Stimulated activated naive CD4-positive, alpha-beta T cell (primary cell): ENCODE measurements at places on chromosomes 4 and X.
A peak's percentile ranks its signal among the peaks of the same experiment; 100 is the strongest.

DNA sequence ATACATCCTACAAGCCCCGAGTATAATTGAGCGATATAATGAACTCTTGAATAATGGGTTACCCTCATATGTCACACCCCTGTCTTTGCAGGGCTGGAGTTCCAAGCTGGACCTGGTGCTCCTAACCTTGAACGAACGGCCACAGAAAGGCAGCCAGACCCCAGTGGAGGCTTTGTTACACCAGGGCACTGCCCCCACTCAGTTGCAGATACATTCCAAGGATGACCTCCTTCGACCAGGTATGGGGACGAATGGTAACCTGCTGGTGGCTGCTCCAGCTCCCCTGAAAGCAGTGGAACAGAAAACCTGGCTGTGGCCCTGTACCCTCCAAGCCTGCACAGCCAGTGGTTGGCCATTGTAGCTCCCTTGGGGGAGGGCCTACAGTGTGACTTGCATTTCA is 56.6 kb upstream of the CCDC149 start:
- DNase-seq = no peak

GRCh38 chrX:148284821-148285220 is 215.6 kb upstream of the AFF2 start:
- no peak for DNase-seq

DNA sequence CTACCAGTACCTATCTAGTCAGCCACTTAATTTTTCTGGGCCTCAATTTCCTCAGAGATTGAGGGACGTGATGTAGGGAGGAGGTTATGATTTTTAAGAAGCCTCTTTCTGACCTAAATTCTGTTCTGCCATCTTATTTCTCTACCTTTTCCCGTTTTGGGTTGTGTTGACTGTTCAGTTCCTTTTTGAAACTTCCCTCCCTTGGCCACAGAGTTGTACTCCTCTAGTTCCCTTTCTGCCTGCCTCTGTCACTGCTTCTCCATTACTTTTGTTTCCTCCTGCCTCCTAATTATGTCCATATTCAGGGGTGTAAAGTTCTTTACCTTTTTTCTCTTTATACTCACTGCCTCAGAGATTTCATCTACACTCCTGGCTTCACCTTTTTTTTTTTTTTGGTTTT is 25.4 kb downstream of the CLCN5 start:
- DNase-seq = no peak

- no peak for DNase-seq
These were observed 557 bp downstream of the PIGG start for GRCh38 chr4:499567-499966.

GRCh38 chr4:147108409-147108808 is 162.7 kb upstream of the TTC29 start:
- DNase-seq = no peak

DNA sequence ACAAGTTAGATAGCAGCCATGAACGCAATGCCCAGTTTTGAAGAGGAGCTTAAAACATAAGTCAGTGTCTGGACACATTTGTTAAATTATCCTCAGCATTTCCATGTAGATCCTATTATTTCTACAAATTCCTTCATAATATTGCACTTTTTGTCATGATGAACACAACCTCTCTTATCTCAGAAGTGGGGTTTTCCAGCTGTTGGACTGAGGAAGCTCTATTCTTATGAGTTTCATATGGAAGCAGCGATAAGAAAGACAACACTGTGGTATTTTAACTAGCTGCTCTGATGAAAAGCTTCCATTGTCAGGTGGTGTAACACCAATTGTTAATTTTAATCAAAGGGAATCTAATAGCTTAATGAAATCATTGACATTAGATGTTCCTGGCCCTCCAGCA is 308.7 kb downstream of the GBA3 start:
- no peak for DNase-seq

- DNase-seq = no peak
These were observed 2.6 kb downstream of the SLC9B2 start for GRCh38 chr4:103073792-103074438.

DNA sequence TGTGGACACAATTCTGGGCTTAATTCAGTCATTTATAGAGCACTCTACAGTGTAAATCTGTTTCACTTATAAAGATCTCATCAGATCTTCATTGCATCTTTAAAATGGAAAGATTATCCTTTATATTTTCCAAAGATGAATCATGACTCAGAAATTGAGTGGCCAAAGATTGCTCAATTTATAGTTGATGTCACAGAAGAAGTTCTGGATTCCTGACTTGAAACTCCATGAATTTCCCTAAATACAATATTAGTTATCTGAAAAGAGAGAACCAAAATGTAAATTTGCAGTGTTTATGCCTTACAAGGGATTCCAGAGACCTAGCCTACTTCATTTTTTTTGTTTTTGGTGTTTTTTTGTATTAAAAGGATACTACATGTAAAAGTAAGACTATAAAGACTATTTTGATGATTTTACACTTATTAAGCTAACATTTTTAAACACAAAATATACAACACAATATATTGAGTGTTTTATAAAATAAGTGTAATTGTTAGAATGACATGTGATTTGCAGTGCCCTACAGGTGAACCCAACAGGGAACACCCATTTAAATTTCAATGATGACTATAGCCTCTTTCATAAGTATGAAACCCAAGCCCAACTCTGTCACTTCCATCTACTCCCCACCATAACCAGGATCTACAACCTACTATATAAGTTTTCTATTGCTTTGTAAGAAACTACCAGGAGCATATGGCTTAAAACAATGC is 183.5 kb downstream of the PCDH7 start:
- DNase-seq = no peak

DNA sequence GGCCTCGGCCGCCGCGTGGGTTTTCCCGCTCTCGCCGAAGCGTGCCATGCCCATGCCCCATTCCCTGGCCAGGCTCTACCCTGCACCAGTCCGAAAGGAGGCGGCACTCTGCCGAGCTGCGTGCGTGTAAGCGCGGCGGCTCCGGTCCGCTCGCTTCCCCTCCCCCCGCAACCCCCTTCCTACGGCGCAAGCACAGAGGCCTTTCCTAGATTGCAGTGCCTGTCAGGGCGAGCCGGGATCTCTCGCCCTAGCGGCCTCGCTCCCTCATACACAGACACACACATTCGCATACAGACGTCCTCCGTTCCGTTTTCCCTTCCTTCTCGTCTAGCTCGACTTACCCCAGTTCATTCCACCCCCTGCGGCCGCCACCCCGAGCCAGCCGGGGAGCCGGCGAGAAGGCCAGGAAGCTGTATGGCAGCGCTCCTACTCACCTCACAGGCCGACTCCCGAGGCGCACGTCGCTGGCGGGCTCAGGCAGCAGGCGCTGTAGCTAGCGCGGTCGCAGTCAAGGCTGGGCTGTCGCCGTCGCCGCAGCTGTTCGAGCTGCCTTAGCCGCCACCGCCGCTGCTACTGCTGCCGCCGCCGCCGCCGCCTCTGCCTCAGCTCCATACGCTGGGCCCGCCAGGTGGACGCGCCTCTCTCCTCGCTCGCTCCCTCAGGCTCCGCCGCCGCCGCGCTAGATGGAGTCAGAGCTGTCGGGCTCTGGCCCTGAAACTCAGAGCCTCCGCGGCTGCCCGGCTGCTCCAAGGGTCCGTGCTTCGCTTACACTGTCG is 615 bp downstream of the NEXMIF start:
- DNase-seq = peak; percentile 28

- no peak for DNase-seq
These were observed 35.8 kb downstream of the RHOH start for GRCh38 chr4:40232610-40233009.

- no peak for DNase-seq
These were observed 80.6 kb upstream of the ENPP6 start for GRCh38 chr4:184298254-184298653.

DNA sequence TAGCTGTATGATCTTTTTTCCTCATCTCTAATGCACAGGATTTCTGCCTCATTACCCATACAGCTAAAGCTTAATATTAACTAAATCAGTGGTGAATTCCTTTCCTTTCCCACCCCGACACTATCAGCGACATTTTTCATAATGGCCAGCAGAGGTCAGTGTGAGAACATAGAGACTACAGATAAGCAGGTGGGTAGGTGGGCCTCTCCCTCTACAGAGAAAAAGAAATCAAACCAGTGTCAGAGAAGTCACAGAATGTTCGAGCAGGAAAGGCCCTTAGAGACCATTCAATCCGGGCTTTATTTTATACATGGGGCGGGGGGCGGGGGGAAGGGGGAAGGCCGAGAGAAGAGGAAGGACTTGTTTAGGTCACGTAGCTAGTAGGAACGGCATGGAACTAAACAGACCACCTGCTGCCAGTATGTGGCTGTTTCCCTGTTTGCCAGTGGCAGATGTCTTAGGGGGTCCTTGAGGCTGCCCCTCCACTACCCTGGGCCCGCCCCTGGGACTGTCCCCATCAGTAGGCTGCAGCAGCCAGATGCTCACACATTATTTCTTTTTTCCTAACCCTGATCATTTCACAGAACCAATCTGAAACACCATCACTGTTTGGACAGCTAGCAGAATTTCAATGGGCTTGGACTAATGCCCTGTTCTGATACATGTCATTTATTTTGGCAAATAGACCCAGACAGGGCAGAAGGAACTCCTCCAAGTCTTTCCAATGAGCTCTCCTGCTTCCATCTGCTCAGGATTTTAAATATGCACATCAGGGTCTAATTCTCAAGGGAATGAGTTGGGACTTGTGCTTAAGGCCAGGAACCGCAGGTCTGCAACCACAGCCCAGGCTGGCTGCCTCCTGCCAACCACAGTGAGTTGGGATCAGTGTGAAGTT is 133.4 kb downstream of the ATG4A start:
- no peak for DNase-seq

- DNase-seq = no peak
These were observed 64.8 kb downstream of the MAD2L1 start for GRCh38 chr4:120001850-120002249.

- DNase-seq = no peak
These were observed 1500.0 kb downstream of the TECRL start for GRCh38 chr4:62909238-62909637.

DNA sequence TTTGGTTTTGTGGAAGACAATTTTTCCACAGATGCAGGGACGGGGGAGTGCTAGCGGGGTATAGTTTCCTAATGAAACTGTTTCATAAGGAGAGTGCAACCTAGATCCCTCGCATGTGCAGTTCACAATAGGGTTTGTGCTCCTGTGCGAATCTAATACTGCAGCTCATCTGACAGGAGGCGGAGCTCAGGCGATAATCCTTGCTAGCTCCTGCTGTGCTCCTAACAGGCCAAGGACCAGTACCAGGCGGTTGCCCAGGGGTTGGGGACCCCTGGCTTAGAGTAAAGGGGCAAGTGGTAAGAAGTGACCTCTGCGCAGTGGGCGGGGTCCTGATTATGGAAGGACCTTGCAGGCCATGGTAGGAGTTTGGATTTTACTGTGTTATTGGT is 3.8 kb downstream of the SCML1 start:
- no peak for DNase-seq

- no peak for DNase-seq
These were observed 97.9 kb upstream of the PDE5A start for GRCh38 chr4:119726505-119726904.

DNA sequence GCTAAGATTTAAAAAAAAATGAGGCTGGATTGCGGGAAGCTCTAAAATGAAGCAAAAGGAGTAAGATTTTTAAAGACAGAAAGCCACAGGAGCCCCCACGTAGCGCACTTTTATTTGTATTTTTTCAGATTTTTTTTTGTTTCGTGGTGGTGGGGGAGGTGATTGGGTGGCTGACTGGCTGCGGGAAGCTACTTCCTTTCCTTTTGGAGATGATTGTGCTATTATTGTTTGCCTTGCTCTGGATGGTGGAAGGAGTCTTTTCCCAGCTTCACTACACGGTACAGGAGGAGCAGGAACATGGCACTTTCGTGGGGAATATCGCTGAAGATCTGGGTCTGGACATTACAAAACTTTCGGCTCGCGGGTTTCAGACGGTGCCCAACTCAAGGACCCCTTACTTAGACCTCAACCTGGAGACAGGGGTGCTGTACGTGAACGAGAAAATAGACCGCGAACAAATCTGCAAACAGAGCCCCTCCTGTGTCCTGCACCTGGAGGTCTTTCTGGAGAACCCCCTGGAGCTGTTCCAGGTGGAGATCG is 908 bp downstream of the PCDH10 start:
- DNase-seq = no peak

GRCh38 chr4:176123710-176124407 is 58.2 kb downstream of the WDR17 start:
- DNase-seq = no peak

DNA sequence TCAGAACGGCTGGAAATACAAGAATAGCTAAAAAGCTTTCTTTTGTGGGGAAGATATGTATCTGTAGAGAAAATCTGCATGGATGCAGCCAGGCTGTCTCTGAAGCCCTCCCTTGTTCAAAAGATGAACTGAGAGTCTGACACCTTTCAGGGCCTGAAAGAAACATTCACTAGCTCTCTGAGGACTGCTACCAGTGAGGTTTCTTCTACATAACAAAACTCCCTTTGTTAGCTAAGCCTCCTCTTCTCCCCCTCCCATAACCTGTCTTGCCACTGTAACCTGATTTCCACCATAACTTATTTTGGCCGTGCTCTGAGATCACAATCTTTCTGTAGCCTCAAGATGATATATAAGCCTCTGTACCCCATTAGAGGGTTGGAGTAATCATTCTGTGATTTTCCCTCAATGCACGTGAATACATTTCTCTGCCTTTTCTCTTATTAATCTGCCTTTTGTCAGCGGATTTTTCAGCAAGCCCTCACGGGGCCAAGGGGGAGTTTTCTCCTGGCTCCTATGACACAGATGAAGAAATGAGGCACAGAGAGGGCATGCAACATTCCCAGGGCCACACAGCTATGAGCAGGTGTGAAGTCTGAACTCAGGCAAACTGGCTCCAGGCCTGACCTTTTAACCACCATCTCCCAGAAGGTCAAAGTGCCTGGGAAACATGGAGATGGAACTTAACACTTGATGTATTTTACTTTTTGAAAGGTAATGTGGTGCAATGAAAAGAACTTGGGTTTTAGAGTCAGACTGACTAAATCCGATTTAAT is 161.6 kb upstream of the PRDX4 start:
- no peak for DNase-seq

GRCh38 chrX:5341902-5342301 is 886.8 kb downstream of the NLGN4X start:
- DNase-seq = no peak

DNA sequence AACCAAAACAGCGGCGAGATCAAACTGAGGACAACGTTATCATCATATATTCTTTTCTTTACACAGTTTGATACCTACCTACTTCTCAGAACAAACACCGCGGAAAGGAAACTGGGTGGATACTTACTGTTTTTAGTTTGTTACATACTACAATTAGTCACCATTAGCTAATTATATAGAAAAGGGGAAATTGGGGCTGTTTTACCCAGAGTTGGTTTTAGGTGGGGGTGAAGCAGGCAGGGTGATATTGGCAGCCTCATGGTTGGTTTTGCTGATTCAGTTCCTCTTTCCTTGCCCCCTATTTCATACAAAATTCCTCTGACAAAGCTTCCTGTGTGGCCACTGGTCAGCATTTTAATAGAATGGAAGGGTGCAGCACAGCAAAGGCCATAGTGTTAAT is 77.8 kb downstream of the SORBS2 start:
- DNase-seq = no peak

- DNase-seq = no peak
These were observed 204.9 kb upstream of the GALNT7 start for GRCh38 chr4:172963498-172964294.
